ENCODE measurements at places on chromosomes 4 and X.

GRCh38 chrX:28998609-28999135, 411.4 kb downstream of the IL1RAPL1 start:
- DNase-seq, result no peak

DNA sequence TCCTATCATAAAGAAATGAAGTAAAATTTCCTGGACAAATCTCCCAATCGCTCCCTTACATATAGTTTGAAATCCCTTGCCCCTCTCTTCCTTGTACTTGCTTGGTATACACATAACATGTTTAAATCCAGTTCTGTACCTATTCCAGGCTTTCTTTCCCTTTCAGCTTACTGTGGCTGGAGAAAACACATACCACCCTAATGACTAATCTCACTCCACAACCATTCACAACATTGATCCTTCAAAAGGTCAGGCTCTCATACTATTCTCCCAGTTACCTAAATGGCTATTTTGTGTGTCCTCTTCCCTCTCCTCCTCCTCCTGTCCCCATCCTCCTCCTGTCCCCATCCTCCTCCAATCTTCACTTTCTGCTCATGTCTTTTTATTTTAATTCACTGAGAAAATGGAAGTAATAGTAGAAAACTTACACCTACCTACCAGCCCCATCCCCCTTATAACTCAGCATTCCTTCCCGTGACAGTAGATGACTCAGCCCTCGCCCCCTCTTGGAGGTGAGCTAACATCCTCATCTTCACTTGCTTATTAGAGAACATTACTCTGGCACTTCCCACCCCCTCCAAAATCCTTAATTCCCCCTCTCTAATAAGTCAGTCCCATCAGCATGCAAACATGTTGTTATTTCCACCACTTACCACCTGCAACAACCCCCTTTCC, 77.5 kb downstream of the IL15 start:
- DNase-seq, result no peak

DNA sequence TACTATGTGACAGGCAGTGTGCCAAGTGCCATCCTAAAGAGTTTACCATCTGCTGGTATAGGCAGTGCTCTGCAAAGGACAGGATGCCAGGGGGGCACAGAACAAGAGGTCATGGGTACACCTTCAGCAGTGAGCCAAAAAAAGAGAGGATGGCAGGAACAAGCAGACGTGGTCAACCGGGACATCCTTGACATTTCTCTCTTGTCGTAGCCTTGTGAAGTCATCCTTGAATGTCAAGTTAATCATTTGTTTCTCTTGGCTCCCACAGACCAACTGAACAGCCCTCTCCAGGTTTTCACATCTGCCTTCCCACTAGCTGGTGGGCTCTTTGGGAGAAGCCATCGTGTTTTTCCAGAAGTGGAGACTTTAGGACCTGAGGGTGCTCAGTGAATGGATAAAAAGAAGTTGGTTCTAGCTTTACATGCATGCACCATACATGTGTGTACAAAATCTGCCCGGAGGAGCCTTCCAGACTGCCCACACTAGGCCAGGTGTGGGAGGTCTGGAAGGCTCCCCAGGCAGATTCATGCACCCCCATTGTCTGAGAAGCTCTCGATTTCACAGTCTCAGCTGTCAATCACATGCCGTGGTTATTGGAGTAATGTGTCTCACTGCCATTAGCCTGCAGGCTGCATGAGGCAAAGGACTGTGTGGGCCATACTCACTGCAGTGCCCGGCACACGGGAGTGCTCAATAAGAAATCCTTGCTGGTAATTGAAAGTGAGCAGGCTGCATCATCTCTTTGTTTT, 16.4 kb downstream of the PNMA6F start:
- no peak for DNase-seq

DNA sequence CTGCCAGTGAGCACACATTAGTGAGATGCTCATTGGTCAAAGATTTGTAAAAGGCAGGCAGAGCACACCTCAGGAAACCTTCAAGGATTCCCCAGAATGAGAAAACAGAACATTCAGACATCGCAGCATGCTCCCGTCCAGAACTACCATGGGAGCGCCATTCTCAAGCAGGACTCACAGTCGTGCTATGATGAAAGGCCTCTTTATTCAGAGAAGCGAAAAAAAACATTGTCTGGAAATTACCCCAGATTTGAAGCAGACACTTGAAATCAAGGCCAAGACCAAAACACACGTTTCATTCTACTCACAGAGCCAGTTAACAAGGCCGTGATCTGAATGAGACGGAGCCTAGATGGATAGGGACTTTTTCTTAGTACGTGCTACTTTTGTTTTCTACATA, 961.8 kb upstream of the TENM3 start:
- no peak for DNase-seq

GRCh38 chr4:85151371-85151770, 184.9 kb upstream of the WDFY3 start:
- no peak for DNase-seq

GRCh38 chrX:53128097-53128749, 34.3 kb downstream of the KANTR start:
- no peak for DNase-seq

- no peak for DNase-seq
Measured at GRCh38 chr4:184868623-184869022, 42.9 kb upstream of the ACSL1 start.

- DNase-seq, result no peak
Measured at GRCh38 chr4:147828331-147828905, 96.5 kb downstream of the ARHGAP10 start.

DNA sequence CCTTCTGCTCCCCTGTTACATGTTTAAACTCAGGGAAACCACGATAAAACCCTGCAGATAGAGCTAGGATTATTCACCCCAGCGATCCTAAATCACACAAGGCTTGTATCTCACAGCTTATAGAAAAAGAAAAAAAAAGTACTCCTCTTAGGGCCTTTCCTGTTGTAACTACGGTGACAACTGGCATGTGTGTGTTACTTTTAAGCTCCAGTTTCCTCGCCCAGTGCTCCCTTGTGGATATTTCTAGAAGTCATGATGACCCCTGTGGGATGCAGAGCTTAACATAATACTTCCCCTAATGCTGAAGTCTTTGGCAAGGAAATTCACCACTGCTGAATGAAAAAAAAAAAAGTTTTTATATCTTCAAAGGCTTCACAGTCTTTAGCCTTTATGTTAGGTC, 114.7 kb downstream of the NWD2 start:
- no peak for DNase-seq

- DNase-seq, result no peak
Measured at GRCh38 chr4:16582526-16582925, 315.9 kb downstream of the LDB2 start.

- DNase-seq, result no peak
Measured at GRCh38 chr4:156628858-156629257, 342.7 kb downstream of the PDGFC start.

GRCh38 chrX:122572461-122572860, 611.6 kb upstream of the GRIA3 start:
- DNase-seq, result no peak

- DNase-seq, result no peak
Measured at GRCh38 chrX:75596178-75596577, 73.3 kb upstream of the ZDHHC15 start.

DNA sequence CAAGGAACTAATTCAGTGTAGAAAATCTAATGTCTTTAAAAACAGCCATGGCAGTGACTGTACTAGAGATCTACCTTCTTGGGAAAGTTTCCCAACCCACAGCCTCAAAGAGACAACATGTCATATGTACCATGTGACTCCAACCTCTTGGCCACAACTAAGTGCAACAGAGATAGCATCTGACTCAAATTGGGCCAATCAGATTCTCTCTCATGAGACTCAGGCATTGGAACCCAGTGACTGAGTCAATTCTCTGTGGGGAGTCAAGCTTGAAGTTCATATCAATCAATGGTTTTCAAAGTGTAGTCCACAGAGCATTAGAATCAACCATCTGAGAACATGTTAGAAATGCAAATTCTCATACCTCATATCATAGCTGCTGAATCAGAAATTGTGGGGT, 123.3 kb downstream of the MBNL3 start:
- DNase-seq, result no peak

DNA sequence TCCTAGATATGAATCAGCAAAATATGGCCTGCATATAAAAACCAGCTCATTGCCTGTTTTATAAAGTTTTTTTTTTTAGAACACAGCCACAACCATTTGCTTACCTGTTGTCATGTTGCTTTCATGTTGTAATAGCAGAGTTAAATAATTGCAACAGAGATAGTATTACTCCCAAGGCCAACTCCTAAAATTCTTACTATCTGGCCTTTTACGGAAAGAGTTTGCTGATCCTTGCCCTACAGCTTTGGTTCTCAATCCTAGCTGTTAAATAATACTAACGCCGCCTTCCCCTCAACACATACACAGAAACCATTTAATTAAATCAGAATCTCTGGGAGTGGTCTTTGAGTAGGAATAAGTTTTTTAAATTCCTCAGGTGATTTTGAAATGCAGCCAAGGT, 231.3 kb upstream of the TET2 start:
- DNase-seq, result no peak

DNA sequence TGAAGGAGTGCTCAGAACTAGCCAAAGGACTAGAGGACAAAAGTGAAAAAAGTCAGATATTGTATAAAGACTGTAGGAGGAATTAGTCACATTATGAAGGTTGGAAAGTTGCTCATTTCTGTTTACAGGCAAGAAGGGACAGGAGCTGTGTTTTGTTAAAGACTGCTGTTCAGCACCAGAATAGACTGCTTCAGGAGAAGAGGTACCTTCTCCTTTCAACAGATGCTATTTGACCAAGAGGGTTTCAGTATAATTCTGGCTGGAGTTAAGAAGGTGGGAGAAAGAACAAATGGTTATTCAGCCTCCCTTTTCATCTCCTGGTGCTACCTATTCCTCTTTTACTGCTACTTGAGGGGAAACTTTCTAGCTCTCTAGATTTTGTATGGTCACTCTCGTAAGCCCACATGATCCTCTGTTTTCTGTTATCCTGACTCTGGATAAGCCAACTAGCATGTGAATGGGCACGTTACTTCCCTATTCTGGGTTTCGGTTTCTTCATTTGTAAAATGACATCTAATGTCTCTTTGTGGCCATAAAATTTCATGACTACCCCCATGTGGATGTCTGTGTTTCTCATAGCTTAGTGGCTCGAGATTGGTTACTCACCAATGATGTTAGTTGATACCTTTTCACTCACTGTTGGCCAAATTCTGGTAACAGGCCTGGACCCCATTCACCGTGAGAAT, 68.9 kb downstream of the SH2D1A start:
- no peak for DNase-seq

DNA sequence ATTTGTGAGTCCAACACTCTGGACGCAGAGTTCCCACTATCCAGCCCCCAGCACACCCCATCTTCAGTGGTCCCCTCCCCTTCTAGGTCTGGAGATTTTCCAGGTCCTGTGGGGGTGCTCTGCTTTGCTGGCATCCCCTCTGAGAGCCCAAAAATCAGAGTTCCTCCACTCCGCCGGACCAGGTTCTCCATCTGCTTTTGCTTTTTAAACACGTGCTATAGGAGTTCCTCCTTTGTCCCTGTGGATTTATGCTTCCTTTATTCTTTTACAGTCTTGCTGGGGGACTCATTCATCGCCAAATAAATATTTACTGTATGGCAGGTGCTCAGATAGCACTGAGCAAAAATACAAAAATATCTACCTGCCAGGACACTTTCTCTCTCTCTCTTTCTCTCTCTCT, 324.7 kb downstream of the STK32B start:
- DNase-seq, result no peak

DNA sequence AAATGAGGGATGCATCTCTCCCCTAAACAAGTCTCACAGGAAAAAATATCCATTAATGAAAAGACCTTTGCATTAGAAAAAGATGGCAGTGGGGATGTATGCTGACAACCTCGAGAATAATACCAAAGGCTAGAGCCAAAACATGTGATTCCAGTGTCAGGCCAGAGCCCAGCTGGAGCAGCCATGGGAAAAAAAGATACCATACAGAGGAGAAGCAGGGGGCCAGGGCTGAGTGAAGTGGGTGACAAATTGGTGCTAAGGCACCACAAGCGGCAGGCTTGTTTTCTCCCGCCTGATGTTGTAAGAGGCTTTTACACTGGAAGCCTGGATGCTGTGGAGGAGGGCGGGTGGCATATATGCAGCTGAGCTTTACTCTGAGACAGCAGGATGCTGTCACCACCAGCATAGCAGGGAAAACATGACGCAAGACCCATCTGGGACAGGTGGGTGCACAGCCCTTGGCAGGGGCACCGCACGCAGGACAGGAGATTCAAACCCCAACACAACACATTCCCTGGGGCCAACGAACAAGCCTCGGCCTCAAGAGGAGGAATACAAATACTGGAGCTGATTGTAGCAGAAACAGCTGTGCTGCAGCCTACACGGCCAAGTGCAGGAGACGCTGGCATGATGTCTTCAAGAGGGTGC, 91.9 kb downstream of the TSPAN5 start:
- DNase-seq, result no peak

GRCh38 chr4:162849937-162850336, 316.8 kb downstream of the NAF1 start:
- no peak for DNase-seq

GRCh38 chrX:88735835-88736234, 11.2 kb upstream of the CPXCR1 start:
- DNase-seq, result no peak

DNA sequence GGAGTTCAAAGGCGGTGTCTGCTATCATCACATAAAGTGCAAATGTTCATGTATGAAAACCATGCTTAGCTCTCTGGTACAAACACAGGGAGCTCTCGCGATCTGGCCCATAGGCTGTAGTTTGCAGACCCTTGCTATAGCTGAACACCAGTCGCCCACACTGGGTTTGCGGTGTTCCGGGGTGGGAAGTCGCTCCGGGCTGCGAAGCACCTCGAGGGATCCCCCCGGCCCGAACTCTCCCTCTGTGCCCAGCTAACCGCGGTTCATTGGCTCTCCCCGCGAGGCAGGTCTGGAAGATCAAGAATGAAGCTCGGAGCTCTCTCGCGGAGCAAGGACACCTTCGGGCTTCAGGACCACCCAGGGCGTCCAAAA, 341 bp upstream of the PRPS2 start:
- no peak for DNase-seq

- DNase-seq, result no peak
Measured at GRCh38 chrX:2220829-2221567, 279.8 kb downstream of the DHRSX start.

DNA sequence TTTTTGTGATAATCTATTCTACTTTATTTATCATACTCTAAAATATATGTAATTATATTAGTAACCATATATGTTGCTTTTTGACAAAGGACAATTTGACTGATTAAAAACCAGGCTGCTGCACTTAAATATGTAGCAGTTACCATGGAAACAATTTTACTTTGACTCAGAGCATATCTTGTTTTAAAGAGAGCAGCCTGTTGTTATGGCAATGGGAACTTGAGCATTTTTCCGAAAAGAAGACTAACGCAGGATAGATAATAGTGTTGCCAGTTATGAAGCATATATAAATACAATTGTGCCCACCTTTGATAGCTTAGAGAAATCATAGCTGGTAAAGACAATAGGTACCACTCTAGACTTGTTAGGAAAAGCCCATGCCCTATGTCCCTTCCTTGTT, 283.0 kb downstream of the GASK1B start:
- DNase-seq, result no peak

GRCh38 chr4:15413623-15414019, 14.2 kb upstream of the C1QTNF7 start:
- no peak for DNase-seq

DNA sequence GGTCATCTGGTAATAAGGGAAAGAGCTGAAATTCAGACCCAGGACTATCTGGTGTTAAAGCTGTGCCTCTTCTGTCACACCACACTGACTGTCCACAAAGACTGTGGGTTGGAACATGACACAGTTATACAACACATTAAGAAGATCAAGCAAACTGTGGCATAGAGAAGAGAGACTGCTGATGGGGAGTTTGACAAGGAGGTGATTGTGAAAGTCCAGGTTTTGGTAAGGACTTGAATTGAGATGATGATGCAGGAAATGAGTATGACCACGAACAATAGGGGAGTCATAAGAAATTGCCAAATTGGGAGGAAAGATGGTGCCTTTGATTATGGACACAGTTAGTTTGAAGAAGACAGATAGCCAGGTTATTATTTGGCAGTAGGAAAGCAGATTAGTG, 163.4 kb downstream of the PDGFRA start:
- DNase-seq, result peak; percentile 15

All from T-helper 2 cell (primary cell).